ENCODE measurements at places on chromosomes 1 and 21.

DNA sequence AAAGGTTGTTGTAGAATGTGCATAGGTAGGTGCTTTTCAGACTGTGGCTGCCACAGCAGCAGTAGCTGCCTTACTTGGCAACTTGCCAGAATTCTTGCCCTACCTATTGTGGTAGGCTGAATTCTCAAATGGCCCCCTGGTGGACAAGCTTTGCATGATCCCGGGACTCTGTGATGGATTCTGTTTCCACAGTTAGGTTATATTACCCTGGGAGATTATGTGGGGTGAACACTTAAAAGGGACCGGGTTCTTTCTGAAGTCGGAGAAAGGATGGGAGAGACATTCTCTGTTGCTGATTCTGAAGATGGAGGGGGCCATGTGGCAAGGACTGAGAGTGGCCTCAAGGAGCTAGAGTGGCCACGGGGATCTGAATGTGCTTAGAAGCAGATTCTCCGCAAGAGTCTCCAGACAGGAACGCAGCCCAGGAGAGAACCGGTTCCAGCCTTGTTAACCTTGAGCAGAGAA lies 32.1 kb upstream of the KCNE1 start:
- DNase-seq: peak; percentile 78

GRCh38 chr1:221878134-221878533 lies 136.2 kb upstream of the DUSP10 start:
- no peak for DNase-seq

DNA sequence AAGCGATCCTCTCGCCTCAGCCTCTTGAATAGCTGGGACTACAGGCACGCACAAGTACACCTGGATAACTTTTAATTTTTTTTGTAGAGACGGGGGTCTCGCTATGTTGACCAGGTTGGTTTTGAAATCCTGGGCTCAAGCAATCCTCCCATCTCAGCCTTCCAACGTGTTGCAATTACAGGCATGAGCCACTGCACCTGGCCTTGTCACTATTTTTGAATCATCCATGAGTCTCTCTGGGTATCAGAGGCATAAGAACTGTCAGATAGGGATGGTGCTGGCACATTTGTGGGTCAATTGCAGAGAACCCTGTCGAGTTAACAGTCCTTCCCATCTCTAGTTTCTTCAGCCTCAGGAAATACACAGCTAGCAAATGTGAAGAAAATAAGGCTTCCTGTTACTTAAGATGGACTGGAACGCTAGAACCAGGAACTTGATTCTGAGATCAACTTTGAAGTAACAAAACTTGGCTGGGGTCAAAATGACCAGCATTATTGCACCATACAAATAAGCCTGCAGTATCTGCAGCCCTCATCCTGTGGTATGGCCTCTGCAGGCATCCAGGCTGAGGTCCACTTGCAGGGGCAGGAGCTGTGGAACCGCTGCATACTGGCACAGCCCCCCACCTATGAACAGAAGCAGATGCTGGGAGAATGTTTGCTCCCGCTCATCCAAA lies 124.3 kb upstream of the GADD45A start:
- no peak for DNase-seq

- no peak for DNase-seq
Observed at GRCh38 chr1:36482724-36483388, at the start of gene CSF3R. CSF3R (minus strand) TSS chr1:36482913; CDS start chr1:36479496, 3,417 bp downstream.

DNA sequence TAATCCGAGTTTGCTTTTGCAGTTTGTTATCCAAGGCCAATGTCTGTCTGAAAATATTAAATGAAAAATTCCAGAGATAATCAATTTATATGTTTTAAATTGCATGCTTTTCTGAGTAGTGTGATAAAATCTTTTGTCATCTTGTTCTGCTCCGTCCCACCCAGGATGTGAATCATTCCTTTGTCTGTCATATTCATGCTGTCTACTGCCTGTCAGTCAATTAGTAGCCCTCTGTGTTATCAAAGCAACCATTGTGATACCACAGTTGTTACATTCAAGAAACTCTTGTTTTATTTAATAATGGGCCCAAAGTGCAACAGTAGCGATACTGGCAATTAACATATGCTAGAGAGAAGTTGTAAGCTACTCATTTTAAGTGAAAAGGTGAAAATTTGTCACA lies 819.3 kb downstream of the BRINP3 start:
- DNase-seq: peak; percentile 29

- peak; percentile 52 for DNase-seq
Observed at GRCh38 chr1:55472784-55473183, 257.6 kb upstream of the USP24 start.

Measured in RWPE1 (cell line).